NCI-H446 (cell line): ENCODE measurements at places on chromosomes 12 and 14.

- DNase-seq, result no peak
Observed at GRCh38 chr12:49827051-49827400, 1.2 kb downstream of the NCKAP5L start.

DNA sequence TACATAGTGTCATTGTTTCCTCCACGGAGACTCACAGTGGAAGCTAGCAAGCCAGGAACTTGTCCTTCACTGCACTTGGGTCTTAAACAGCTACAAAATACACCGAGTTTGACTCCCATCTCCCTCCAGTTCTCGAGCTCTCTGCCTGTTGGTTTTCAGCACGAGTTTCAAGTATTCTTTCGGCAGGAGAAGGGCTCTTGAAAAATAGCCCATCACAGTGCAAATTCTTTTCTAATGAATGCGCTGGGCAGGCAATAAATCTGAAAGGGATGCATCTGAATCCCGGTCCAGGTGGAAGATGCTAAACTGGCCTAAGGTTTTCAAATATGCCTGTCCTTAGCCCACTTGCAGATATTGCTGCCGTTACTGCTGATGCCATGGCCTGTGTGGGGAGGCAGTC is 173.9 kb downstream of the CACNA1C start:
- DNase-seq, result no peak

DNA sequence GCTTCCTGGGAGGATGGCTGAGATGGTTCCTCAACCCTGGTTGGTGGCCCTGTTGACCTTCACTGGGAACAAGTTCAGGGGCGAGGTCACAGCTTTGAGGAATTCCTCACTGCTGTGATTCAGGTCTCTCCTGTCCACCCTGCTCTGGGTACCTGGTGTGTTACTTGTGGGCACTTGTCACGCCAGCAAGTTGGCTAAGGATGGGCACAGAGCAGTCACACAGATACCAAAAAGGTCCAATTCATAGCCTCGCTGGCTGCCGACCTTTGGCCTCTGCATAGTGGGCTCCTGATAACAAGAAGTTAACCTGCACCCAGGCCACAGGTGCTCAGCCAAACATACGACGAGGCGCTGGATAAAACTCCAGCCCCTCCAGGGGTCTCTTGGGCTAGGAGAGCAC is 11.2 kb downstream of the SDS start:
- no peak for DNase-seq

- DNase-seq, result no peak
Observed at GRCh38 chr12:31353750-31354708, 28.1 kb upstream of the SINHCAF start.

GRCh38 chr14:75254901-75255584 is 23.6 kb upstream of the FOS start:
- DNase-seq, result no peak

GRCh38 chr12:11641522-11641921 is 8.0 kb upstream of the ETV6 start:
- DNase-seq, result no peak

GRCh38 chr14:100484531-100485267 is 102.5 kb downstream of the BEGAIN start:
- DNase-seq, result no peak

- no peak for DNase-seq
Observed at GRCh38 chr14:104104076-104104901, 18.8 kb downstream of the ASPG start.

DNA sequence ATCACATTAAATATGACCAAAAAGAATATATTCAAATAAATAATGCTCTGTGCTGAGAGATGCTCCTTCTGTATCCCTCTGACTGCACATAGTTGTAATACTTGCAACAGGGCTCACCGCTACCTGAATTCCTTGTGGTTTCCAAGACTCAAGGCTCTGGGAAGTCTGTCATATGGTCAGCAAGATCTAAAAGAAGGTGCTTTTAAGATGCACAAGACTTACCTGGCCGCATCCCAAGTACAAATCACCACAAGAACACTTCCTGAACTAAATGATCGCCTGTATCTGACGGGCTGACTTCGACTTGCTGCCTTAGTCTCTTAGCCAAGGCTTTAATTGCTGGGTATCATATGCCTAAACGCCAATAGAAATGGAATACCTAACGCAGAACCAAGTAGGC is 67.2 kb downstream of the HECTD4 start:
- DNase-seq, result no peak

- DNase-seq, result no peak
Observed at GRCh38 chr12:15634010-15634683, 155.0 kb downstream of the EPS8 start.

- DNase-seq, result no peak
Observed at GRCh38 chr12:7788294-7788660, 925 bp upstream of the NANOG start.

GRCh38 chr14:100321473-100322137 is 1.5 kb upstream of the SLC25A47 start:
- no peak for DNase-seq

GRCh38 chr12:41277100-41277945 is 89.2 kb downstream of the PDZRN4 start:
- DNase-seq, result peak; percentile 37

- no peak for DNase-seq
Observed at GRCh38 chr14:67516676-67517075, 16.4 kb upstream of the PLEKHH1 start.

DNA sequence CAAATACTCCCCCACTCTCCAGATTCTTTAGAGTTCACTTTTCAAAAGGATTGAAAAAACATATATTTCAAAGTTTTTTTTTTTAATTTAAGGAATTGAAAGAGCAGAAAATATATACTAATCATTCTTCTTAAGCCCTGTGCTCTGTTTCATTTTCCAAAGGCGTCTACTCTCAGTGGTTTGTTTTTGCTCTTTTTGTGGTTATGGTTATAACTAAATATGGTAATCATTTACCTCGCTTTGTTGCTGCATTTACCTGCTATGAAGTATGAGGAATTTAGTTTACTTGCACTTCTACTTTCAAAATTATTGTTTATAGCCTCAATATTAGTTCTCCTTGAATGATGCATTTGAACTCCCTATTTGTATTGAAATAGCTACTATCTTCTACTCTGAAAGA is 55.9 kb upstream of the LRRK2 start:
- no peak for DNase-seq

DNA sequence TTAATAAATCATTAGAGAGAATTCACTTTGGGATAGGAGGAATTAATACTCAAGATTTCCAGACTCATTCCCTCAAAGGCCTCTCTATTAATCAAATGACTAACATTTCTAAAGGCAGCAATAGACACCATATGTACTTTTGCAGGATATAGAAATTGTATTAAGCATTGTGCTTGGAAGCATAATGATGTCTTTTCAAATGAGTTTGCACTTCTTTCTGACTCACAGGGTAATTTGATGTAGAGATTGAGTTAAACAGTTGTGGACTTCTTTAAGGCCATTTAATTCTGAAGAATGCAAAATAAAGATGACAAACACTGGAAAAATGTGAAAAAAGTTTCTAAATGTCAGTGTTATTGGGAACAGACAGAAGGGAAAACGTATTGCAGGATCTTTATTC is 63.4 kb upstream of the CSRP2 start:
- DNase-seq, result no peak

DNA sequence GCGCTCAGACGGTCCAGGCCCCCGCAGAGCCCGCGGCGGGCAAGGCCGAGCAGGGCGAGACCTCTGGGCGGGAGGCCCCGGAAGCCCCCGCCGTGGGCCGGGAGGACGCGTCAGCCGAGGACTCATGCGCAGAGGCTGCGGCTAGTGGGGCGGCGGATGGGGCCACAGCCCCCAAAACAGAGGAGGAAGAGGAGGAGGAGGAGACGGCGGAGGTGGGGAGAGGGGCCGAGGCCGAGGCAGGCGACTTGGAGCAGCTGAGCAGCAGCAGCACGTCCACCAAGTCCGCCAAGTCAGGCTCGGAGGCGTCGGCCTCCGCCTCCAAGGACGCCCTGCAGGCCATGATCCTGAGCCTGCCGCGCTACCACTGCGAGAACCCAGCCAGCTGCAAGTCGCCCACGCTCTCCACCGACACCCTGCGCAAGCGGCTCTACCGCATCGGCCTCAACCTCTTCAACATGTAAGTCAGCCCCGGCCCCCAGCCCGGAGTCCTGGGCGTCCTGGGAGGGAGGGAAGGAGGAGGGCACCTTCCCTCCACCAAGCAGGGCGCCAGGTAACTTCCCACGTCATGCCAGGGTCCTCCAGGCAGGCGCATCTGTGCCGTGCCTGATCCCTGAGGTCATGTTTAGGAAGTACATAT is 72.4 kb downstream of the IQSEC3 start:
- DNase-seq, result no peak

DNA sequence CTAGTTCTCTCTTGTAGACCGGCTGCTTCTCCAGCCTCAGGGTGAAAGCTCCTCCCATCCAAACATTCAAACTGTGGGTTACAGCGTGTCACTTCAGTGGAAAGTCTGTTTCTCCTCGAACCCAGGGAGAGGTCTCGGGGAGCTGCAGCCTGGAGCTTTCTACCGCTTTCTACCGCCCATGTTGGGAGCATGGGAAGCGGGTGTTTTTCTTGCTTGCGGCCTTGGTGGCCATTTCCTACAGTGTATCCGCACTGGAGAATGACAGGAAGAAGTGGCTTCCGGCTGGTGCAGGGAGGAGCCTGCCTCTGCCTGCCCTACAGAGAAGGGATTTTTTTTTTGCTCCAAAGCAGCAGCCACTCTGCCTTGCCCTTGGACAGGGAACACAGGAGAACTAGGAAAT is 21.2 kb downstream of the ZFP36L1 start:
- DNase-seq, result no peak

GRCh38 chr12:15697201-15697600 is 92.0 kb downstream of the EPS8 start:
- DNase-seq, result no peak

DNA sequence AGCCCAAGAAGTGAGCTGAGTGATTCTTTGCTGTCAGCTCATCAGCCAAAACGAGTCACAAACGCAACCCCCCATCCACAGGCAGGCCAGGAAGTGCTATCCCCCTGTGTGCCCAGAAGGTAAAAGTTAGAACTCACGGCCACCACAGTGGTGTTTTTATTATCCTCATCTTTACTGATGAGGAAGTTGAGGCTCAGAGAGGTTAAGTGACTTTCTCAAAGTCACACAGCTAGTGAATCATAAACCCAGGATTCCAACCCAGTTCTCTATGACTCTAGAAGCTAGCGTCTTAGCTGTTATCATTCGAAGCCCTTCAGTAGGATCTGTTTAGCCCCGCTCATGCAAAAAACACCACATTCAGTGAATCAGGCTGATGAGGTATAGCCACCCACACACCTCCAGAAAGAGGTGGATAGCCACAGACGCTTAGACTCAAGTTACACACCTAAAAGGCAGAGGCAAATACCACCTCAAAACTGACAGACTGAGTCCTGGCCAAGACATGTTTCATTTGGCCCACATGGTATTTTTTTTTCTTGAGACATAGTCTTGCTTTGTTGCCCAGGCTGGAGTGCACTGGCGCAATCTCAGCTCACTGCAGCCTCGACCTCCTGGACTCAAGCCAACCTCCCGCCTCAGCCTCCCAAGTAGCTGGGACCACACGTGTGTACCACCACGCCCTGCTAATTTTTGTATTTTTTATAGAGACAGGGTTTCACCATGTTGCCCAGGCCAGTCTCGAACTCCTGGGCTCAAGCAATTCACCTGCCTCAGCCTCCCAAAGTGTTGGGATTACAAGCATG is 100.7 kb downstream of the SCARB1 start:
- no peak for DNase-seq

GRCh38 chr12:28759333-28759732 is 389.7 kb upstream of the FAR2 start:
- no peak for DNase-seq

GRCh38 chr14:34931206-34931605 is 51.6 kb upstream of the SRP54 start:
- no peak for DNase-seq

GRCh38 chr12:15977999-15978951 is 67.1 kb downstream of the DERA start:
- DNase-seq, result no peak

DNA sequence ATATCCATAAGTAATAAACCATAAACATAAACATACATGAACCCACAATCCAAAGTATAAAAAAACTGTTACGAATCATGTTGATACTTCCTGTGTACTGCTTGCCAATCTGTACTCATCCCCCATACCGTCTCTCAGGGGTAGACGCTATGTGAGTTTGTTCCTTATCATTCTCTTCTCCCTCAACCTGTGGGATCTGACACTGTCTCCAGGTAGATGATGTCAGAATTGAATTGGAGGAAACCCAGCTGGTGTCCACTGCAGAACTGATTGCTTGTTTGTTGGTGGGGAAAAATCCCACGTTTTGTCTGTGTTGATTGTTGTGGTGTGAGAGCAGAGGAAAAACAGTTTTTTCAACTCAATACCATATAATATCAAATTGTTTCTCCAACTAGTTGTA is 50.8 kb downstream of the C12orf42 start:
- no peak for DNase-seq

GRCh38 chr14:102694530-102695166 is 82.6 kb upstream of the TRAF3 start:
- peak; percentile 86 for DNase-seq

DNA sequence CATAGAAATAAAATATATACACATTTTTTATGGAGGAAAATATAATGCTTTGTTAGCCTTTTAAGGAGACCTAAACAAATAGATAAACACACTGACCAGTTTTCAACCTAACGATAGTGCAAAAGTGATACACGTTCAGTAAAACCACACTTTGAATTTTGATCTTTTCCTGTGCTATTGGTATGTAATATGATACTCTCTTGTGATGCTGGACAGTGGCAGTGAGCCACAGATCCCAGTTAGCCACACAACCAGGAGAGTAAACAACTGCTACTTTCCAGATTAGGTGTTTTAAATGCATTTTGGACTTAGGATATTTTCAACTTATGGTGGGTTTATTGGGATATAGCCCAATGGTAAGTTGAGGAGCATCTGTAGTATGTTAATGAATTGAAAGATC is 243.1 kb downstream of the ERC1 start:
- DNase-seq, result no peak

DNA sequence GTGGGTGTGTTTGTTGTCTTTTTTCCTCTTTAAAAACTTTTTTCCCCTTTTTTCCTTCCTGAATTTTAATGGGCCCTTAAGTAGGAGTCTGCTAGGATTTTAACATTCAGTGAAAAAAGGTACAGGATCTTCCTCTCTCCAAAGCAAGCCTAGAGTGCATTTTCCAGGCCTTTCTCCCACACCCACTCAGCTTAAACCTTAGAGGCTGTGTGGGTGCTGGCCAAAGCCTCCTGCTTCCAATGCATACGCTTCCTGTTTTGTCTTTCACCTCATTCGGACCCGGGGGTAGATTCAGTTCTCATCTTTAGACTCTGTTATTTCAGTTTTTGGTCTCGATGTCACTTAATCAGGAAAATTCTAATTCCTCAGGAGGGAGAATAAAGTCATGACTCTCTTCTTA is 51.2 kb downstream of the TMEM30B start:
- no peak for DNase-seq

DNA sequence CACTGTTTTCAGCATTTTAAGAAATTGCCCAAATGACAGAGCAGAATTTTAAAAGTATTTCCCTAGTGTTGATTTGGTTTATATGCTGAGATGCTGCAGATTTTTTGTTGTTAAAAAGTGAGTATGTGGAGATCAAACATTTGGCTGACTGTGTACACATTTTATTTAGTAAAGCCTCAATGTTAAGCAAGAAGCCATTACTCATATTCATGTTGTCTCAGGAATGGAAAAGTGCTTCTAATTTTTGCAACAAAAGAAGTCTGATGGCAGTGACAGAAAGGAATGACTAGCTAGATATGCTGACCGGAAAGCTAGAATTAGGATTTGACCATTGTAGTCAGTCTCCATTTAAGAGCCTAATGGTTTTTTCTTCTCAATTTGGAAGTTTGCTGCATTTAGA is 22.5 kb downstream of the SLC38A6 start:
- no peak for DNase-seq
